ENCODE measurements at places on chromosomes 7 and 10.

DNA sequence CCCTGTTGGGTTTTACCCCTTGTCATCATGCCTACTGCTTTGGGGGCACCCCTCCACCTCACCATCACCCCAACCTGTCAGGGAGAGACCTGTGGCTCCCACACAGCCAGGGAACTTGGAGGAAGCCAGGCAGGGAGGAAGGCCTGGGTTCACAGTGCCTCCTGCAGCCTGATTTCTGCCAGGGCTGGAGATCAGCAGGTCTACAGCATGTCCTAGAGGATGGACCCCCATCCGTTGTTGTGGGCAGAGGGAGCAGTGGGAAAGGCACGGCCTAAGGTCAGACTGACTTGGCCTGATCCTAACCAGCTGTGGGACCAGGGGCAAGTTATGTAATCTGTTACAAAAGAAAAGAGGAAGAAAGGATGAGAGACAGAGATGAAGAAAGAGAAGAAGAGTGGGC, 28.2 kb downstream of the ZCCHC24 start:
- DNase-seq: no peak

DNA sequence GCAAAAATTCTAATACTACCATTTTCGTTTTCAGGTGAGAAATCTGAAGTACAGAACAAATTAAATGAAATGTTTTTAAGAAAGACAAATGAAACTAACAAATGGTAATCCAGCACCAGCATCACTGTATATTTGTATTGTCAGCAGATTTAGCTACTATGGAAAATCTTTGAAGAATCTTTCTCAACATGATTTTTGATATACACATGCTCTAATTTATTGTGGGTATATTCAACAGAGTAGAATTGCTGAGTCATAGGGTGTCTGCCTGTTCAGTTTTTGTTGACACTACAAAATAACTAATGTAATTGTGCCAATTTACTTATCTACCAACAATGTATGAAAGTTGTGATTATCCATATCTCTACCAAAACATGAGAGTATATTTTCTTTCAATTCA, 437.6 kb downstream of the PCDH15 start:
- no peak for DNase-seq

DNA sequence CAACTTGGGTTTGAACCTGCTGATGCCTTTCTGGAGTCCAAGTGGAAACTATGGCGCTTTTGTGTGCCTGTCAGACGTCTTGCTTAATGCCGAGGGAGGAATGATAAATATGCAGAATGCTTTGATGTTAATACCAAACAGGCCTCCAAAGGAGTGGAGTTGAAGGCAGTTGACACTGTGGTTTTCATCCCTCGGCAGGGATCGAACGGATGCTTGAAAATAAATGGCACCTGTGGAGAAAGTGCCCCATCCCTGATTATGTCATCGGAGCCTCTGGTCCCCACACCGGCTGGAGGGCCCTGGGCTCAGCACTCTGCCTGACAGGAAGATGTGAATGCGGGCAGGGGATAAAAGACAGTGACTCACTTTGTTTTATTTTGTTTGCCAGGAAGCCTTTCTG, 148.7 kb upstream of the GPR26 start:
- DNase-seq: no peak

DNA sequence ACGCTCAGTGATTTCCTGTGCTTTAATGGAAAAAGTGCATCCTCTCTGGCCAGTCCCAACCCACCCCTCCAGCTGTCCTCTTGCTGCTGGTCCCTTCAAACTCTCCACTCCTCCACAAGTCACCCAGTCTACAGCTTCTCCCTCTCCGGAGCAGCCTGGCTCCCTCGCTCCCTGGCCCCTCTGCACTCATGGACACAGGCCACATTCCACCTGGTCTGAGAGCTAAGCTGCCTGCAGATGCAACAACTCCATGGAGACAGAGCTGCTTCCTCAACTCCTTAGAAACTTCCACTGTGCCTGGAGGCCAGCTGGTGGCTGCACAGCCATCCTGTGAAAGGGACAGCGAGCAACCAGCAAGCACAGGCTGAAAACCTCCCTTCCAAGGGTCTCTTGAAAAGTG, 88.0 kb downstream of the GPR26 start:
- no peak for DNase-seq

- DNase-seq: peak; percentile 53
These were observed 46.0 kb downstream of the LCOR start for GRCh38 chr10:96878057-96878456.

- DNase-seq: no peak
These were observed 22.4 kb downstream of the ADCYAP1R1 start for GRCh38 chr7:31074403-31075085.

GRCh38 chr7:886626-887487, 10.5 kb downstream of the GET4 start:
- DNase-seq: no peak

GRCh38 chr10:12413369-12413711, 64.0 kb downstream of the CAMK1D start:
- DNase-seq: no peak

DNA sequence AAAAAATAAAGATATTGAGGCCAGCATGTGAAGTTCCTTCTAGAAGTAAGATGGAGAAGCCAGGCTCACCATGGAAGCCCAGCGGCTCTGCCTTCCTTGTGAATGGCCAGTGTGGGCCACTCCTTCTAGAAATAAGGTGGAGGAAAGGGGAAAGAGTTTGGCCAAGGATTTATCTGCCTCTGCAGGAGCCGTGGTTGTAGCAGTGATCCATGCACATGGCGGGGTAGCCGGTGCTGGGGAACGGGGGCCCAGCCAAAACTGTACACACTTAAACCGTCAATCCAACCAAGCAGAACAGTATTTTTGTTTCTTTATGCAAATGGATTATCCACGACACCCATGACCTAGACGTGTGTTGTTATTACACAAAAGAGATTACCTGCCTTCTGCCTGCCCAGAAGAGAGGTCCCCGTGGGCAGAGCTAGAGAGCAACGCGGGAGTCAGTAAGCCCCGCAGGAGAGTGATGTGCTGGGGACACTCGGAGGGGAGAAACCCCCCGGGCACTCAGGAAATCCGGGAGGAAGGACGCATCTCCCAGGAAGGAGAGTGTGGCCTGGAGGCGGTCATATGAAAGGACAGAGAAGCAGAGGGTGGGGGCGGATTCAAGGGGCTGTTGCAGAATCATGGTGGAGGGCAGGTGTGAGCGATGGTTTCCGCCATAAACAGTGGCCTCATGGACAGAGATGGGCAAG, 218.4 kb upstream of the PPP2R2D start:
- no peak for DNase-seq

DNA sequence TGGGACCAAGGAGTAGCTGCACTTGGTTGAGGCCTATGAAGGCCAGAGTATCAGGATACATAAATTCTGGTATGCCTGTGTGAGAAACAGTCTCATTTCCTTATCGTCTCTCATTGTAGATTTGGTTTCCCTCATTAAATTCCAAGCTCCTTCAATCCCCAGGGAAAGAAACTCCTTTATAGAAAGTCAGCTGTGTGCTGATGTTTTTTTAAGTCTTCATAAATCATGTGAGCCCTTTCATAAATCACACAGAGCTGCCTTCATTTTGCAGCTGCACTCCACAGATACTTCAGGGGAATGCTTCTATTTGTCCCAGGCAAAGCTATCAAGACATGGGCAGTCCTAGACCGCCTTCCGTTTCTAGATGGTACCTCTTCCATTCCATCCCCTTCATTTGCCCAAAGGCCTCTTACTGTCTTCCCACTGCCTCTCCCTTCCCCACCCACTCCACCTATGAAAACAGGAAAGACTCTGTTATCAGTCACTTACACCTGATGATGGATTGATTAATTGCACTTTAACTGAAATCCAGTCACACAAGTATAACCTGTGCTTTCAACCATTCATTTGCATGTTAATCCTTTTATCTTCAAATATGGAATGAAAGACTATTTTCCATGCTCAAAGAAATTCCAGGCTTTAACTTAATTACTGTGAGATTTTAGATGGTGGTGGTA, 290.2 kb downstream of the C7orf25 start:
- no peak for DNase-seq

- no peak for DNase-seq
These were observed 43.6 kb downstream of the PLCE1 start for GRCh38 chr10:94037286-94037685.

DNA sequence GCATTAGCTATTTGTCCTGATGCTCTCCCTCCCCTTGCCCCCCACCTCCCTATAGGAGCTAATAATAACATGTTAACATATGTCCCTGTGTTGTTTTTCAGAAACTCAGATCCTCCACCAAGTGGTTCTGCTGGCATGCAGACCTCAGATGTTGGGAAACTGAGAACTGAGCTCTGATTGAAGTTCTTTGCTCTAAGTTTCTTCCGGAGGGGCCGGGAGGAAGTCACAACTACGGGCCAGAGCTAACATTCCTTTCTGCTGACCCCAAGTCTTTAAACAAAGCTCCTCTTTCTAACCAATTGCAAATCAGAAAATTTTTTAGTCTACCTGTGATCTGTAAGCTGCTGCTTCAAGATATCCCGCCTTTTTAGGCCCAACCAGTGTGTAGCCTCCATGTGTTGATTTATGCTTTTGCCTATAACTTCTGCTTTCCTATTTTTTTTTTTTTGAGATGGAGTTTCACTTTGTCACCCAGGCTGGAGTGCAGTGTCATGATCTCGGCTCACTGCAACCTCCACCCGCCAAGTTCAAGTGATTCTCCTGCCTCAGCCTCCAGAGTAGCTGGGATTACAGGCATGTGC, 66.6 kb downstream of the LYZL1 start:
- DNase-seq: peak; percentile 51

- peak; percentile 49 for DNase-seq
These were observed at the start of gene NPTX2 for GRCh38 chr7:98617051-98617959. Gene NPTX2 (plus strand): TSS chr7:98617285. CDS start chr7:98617462, 177 bp downstream.

DNA sequence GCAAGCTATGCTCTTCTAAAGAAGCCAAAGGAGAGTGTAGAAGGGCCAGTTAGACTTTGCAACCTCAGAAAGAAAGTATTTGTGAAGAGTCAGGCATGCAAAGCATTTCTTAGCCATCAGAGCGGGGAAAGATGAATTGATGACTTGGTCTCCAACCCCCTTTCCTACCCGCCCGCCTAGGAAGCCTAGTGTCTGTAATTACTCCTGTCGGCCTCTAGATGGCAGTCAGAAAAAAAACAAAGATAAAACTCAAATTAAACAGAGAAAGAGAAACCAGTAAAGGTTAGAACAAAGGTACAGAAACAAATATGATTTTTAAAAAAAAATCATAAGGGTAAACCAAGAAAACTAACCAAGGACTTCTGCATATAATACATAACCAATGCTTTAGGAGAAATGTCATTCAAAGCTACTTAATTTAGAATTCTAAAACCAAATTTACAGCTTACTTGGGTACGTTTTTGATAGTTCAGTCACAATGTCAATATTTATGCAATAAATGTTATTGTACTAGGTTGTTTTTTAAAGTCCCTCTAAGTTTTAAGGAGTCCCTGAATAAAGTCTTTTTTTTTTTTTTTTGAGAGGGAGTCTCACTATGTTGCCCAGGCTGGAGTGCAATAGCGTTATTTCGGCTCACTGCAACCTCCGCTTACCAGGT, 97.6 kb downstream of the LYZL1 start:
- DNase-seq: peak; percentile 28

DNA sequence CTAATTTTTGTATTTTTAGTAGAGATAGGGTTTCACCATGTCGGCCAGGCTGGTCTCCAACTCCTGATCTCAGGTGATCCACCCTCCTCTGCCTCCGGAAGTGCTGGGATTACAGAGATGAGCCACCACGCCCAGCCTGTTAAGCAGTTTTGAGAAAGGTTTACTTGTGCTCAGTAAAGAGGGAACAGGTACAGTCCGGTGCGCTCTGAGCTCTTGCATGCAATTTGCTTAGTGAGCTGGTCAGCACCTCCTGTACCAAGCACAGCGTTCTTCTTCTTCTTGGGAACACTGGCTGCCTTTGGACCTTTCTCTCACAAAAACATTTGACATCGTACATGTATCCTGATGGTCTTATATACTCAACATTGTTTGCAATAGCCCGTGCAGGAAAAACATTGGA, 118.3 kb downstream of the AKR1D1 start:
- no peak for DNase-seq

DNA sequence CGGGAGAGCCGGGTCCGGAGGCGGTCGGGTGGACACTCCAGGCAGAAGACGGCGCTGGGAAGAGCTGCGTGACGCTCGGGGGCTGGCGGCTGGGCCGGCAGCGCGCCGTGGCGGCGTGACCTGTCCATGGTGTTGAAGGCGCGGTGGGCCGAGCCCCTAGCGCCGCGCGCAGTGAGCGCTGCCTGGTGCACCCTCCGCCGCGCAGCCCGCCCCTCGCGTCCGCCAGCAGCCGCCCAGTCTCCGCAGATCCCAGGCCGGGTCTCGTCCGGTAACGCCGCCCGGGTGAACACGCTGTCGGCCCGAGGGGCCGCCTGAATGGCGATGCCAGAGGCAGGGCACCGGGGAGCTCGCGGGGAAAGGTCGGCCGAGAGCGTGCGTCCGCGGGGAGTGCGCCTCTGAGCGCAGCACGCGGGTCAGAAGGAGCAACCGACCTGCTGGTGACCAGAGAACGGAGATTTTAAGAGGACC, 657 bp upstream of the TMEM178B start:
- peak; percentile 32 for DNase-seq

GRCh38 chr7:39299695-39300094, 266.5 kb upstream of the YAE1 start:
- DNase-seq: no peak

All from hematopoietic multipotent progenitor cell (in vitro differentiated cells).